ENCODE measurements at places on chromosomes 1 and 21.

- DNase-seq, result no peak
These were observed 19.8 kb upstream of the LUZP1 start for GRCh38 chr1:23188434-23188884.

DNA sequence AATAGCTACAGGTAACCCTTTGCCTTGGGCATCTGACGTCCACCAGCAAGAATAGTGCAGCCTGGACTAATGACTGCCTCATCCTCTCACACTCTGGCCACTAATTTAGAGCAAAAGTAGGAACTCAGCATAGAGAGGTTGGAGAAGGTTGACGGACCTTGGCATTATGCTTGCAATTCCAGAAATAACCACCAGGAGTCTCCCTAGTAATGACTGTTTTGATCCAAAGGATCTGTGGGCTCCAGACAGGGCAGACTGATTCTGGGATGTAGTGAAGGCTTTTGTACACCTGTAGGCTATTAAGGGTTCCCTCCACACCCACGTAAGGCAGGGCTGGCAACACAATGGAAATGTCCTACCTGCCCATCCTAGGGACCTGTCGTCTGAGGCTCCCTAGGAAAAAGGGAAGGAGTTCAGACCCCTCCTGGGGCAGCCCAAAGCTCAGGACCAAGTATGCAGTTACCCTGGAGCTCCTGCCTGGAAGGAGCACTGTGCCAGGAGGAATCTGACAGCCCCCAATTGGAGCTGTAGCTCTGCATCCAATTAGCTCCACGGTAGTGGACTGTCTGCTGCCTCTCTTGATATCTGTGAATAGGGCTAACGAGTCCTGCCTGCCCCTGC is 91.0 kb upstream of the TMEM51 start:
- no peak for DNase-seq

GRCh38 chr1:31626223-31627207 is 9.0 kb downstream of the HCRTR1 start:
- no peak for DNase-seq

GRCh38 chr1:40802078-40802741 is 18.6 kb downstream of the KCNQ4 start:
- DNase-seq, result peak; percentile 100

- DNase-seq, result no peak
These were observed 58.8 kb downstream of the MRPS6 start for GRCh38 chr21:34132202-34132601.

GRCh38 chr1:248818505-248819374 is 7.0 kb downstream of the SH3BP5L start:
- no peak for DNase-seq

DNA sequence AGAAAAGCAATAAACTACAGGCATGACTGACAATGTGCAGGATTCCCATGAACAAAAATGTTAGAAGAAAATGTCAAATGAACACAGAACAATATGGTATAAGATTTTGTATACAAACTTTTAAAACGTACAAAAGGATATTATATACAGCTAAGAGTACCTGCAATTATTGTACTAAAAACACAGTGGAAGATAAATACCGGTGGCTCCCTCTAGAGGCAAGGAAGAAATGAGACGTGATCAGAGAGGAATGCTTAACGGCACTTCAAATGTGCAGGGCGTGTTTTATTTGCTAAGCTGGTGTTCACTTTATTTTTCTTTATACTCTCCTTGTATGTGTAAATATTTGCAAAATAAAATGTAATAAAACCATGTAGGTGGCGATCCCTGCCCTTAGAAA is 191.8 kb upstream of the SAMSN1 start:
- DNase-seq, result peak; percentile 36

DNA sequence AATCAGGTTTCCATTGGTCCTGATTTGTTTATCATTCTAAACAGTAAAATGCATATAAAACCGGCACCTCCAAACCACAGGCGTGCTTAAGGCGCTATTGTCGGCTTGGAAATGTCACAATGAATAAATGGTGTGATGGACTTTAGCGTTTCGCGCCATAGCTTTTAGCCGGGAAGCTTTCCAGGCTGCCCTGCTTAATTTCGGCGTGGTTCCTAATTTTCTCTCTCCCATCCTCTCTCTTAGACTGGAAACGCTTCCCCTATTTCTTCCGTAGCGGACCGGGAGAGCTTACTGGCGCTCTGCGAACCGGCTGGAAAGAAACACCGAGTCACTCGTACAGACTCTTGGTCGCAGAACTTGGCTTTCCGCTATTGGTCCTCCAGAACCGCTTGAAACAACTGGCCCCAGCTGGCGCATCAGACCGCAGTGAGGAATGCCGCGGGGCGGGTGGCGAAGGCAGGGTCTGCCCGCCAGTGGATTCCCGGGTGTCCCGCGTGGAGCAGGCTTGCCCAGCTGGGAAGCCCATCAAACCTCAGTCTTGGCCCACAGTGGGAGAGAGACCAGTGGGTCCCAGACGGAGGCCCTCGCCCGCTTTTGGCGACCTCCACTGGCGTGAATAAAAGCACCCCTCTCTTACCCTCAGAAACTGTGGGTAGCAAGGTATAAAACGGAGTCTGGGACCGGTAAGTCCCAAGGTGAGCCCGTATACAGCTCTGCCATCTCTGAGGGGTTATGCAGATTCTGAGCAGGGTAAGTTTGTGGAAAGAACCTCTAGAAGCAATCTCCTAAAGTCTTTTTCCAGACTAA is 4.0 kb upstream of the LHX8 start:
- no peak for DNase-seq

DNA sequence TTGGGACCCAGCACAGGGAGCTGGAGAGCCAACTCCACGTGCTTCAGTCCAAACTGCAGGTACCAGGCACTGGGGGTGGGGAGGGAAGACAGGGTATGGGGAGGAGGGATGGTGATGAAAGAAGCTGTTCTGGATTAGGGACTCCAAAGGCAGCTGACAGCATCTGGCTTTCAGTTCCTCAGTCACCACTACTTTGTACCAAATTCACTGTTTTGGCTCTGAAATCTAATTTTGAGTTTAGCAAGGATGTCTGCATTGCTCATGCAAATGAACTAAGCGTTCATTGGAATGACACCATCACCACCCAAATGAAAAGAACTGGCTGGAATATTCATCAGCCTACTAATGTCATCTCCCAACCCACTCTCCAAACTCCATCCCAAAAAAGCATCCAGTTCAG is 8.7 kb downstream of the C1orf74 start:
- DNase-seq, result no peak

DNA sequence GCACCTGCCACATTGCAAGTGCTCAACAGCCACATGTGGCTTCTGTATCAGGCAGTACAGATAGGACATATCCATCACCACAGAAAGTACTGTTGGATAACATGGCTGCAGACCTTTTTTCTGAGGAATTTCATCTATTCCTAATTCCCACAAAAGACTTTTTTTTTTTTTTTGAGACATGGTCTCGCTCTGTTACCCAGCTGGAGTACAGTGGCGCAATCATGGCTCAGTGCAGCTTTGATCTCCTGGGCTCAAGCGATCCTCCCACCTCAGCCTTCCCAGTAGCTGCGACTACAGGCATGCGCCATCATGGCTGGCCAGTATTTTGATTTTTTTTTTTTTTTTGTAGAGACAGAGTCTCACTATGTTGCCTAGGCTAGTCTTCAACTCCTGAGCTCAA is 33.3 kb downstream of the YARS1 start:
- DNase-seq, result no peak

DNA sequence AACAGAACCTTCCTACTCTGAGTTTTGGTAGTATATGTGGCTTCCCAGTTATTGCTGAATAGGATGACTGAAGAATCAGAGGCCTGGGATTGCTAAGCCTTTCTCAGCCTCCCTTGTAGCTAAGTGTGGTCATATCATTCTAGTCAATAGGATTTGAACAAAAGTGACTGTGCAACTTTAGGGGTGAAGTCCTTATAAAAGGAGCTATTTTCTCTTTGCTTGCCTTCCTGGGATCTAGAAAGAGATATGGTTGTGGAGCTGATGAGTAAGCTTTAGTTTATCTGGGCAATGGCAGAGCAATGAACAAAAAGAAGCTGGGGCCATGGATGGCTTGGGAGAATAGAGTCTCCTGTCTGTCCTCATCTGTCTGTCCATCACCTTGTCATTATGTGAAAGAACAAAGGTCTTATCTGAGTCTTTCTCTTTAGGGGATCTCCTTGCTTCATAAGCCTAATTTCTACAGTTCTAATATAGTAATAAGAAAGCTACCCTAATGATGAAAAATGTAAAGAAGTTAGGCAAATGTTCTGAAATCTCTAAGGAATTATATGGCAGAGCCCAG is 91.5 kb downstream of the TENT5C start:
- DNase-seq, result no peak

DNA sequence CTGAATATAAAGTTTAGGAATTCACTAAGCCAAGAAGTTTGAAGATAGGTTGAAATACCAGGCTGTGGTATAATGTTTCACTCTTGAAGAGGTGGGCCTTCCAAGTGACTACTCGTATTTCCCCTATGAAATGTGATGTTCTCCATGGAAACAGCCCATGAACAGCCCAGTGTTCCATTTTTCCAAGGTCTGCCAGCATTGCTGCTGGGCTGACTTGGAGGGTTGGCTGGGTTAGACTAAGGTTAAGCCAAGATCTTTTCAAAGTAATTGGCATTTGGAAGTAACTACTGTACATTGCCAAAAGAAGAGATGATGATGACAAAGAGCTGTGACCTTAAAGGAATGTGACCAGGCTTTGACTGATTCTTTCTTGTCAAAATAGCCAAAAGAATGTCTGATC is 73.8 kb downstream of the RPE65 start:
- no peak for DNase-seq

- no peak for DNase-seq
These were observed 178.7 kb upstream of the RUNX1 start for GRCh38 chr21:35227786-35228185.

GRCh38 chr1:84387480-84388163 is 10.7 kb upstream of the DNASE2B start:
- DNase-seq, result no peak

- no peak for DNase-seq
These were observed 11.6 kb upstream of the CTRC start for GRCh38 chr1:15426492-15427279.

DNA sequence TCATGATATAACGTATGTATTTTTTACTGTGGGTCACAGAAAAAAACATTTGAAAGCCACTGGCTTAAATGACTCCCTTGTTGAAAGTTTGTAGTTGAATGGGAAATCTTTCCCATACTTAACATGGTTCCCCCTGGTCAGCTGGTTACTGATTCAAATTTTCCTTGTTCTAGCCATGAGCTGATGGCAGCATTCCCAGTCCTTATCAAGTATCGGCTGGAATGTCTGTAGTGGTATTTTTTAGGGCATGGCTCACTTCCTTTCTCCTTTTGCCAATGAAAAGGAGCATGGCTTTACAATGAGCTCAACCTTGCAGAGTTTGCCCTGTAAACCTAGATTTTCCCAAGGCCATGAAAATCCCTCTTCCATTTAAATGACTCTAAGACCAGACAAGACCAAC is 55.7 kb downstream of the GIPC2 start:
- DNase-seq, result no peak

- no peak for DNase-seq
These were observed 21.3 kb downstream of the MTHFR start for GRCh38 chr1:11784256-11784992.

GRCh38 chr1:117436513-117436912 is 69.3 kb downstream of the MAN1A2 start:
- no peak for DNase-seq

DNA sequence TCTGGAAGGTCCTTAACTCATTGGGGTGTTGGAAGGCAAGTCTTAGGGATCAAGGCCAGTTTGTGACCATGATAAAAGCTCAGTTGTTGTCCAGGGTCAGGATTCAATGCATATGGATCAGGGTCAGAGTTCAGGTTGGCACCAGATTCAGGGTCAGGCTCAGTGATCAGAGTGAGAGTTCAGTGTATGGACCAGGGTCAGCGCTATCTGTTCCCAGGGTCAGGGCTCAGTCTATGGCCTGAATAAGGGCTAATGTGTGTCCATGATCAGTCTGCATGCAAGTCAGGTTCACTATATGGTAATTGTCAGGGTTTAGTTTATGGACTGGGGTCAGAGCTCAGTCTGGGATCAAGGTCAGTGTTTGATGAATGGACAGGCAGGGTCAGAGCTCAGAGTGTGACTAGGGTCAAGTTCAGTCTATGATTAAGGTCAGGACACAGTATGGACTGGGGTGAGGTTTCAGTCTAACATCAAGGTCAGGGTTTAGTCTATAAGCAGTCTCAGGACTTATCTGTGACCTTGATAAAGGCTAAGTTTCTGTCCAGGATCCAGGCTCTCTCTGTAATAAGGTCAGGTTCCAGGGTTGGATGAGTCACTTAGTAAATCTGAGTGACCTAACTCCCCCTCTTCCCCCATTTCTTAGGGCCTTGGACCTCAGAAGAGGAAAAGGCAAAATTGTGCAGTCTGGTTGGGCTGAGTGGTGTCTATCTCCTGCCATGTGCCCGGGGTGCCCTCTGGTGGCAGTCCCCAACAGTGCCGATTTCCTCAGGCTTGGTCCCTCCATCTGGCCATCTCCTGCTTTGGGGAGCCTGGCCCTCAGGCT is 23.8 kb downstream of the KNCN start:
- peak; percentile 48 for DNase-seq

DNA sequence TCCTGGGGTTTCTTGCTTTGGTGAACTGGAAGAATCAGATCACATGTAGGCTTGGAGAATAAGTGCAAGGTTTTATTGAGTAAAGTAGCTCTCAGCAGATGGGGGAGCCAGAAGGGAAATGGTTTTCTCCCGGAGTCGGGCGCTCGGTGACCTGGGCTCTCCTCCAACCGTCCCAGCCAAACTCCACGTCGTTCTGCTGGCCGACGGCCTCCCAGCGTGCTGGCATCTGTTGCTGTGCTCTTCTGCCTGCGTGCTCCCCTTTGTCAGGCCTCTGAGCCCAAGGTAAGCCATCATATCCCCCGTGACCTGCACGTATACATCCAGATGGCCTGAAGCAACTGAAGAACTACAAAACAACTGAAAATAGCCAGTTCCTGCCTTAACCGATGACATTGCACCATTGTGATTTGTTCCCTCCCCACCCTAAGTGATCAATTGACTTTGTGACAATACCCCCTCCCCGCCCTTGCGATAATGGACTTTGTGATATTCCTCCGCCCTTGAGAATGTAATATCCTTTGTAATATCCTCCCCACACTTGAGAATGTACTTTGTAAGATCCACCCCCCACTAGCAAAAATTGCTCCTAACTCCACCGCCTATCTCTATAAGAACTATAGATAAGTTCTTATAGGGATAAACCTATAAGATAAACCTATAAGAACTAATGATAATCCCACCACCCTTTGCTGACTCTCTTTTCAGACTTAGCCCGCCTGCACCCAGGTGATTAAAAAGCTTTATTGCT is 88.3 kb downstream of the SMYD3 start:
- DNase-seq, result no peak

Data from NCI-H748 treated with DMSO at 0.1 percent for 48 hours (cell line).